ENCODE measurements at places on chromosomes 11 and 22.

- DNase-seq = no peak
These were observed 32.6 kb downstream of the SVIP start for GRCh38 chr11:22797047-22797446.

GRCh38 chr11:76781807-76782530, 1.2 kb upstream of the TSKU start:
- DNase-seq = no peak

DNA sequence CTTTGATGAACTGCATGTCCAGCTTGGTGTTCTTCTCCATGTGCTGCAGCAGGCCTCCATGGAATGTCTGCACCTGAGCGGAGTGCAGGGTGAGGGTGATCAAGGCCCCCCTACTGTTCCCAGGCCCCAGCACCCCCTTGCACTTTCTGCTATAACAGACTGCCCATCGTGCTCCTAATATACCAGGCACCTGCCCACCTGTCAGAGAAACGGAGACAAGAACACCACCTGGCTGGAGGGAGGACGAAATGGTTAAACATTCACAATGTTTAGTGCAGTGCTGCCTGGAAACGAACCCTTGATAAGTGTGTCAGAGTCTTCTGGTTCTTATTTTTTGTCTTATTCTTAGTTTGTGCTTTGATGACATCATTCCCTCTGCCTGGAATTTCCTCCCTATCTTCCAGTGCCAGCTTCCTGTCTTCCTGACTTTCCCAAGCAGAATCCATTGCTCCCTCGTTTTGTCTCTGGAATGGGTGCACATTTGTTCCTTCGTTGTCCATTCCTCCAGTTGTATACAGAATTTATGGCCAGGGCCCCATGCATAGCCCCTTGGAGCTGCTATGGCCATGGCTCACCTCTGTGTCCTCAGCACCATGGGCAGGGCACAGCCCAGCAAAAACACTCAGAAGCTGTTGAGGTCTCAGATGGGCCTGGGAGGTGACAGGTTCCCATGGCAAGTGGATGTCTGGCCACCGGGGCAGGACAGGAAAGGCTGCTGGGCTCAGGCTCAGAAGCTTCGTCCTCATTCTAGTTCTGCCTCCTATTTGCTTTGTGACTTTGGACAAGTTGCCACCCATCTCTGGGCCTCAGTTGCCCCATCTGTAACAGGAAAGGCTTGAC, 11.9 kb downstream of the BAIAP2L2 start:
- peak; percentile 55 for DNase-seq

GRCh38 chr11:8962841-8963240, 1.4 kb downstream of the TMEM9B start:
- no peak for DNase-seq

GRCh38 chr11:57310630-57311086, 14.1 kb downstream of the TNKS1BP1 start:
- DNase-seq = no peak

- DNase-seq = no peak
These were observed 91.3 kb downstream of the MYEOV start for GRCh38 chr11:69385144-69385820.

GRCh38 chr11:117819096-117820040, 5.2 kb downstream of the FXYD2 start:
- DNase-seq = peak; percentile 74

GRCh38 chr11:86440305-86440716, 65.6 kb downstream of the CCDC81 start:
- DNase-seq = peak; percentile 51

DNA sequence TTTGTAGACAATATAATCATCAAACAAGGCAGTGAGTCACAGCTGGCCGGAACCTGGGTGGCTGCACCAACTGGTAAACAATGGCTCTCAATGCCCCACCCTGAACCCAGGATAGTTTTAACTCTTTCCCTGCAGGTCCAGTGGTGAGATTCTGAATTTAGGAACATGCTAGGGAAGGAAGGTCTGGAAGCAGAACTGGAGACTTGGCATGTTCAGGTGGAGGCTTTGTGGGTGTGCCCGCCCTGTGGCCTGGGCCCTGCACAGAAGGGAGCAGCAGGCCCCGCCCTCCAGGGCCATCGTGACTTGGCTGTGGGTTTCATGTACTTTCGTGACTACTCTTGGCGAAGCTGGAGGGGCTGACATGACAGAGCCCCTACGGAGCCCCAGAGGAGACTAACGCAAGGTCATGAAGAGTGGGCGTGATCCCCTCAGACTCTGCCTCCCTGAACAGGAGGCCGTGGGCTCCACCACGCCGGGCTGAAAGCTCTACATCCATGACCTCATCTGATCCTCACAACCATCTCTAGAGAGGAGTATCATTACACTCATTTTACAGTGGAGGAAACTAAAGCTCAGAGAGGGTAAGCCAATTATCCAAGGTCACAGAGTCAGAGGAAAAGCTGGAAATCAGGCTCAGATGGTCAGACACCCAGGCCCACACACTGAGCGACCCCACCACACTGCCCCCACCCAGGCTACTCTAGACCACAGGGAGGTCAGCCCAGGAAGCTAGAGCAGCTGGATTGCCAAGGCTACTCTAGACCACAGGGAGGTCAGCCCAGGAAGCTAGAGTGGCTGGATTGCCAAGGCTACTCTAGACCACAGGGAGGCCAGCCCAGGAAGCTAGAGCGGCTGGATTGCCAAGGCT, 27.3 kb downstream of the MAFF start:
- DNase-seq = no peak

- no peak for DNase-seq
These were observed 683.5 kb upstream of the CCDC179 start for GRCh38 chr11:23543651-23544222.

GRCh38 chr11:2530131-2530854, 85.5 kb downstream of the KCNQ1 start:
- DNase-seq = no peak

DNA sequence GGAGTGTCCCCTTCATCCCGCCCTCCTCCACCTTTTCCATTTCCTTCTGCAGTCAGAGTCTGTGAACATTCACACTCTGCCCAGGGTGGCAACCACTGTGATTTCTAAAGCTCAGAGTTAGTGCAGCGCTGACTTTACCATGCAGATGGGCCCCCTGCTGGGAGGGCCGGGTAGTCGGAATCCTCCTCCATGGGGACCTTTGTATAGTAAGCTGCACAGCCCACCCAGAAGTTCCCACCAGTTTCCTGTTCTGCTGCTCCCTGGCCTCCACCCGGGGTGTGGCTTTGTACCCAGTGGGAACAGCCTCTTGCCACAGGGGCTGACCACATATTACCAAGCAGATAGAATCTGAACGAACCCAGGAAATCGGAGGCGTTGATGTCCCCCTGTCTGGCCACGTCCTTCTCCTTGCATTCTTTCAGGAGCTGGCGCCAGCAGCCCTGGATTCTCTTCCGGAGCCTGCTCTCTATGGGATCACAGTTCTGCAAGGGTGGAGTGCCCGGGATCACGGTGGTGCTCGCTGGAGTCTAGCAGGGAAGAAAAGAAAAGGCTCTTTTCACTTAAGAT, 125.3 kb downstream of the MPPED1 start:
- no peak for DNase-seq

DNA sequence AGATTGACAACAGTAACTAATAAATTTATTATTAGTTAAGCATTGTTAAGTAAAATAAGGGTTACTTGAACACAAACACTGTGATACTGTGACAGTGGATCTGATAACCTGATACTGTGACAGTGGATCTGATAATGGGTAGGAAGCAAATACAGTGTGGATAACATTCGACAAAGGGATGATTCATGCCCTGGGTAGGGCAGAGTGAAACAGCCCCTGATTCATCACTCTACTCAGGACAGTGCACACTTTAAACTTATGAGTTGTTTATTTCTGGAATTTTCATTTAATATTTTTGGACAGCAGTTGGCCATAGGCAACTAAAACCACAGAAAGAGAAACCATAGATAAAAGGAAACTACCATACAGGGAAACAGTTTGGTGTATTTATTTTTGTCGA, 60.8 kb upstream of the CTSC start:
- peak; percentile 51 for DNase-seq

- no peak for DNase-seq
These were observed 187.8 kb downstream of the CHST1 start for GRCh38 chr11:45477588-45477987.

DNA sequence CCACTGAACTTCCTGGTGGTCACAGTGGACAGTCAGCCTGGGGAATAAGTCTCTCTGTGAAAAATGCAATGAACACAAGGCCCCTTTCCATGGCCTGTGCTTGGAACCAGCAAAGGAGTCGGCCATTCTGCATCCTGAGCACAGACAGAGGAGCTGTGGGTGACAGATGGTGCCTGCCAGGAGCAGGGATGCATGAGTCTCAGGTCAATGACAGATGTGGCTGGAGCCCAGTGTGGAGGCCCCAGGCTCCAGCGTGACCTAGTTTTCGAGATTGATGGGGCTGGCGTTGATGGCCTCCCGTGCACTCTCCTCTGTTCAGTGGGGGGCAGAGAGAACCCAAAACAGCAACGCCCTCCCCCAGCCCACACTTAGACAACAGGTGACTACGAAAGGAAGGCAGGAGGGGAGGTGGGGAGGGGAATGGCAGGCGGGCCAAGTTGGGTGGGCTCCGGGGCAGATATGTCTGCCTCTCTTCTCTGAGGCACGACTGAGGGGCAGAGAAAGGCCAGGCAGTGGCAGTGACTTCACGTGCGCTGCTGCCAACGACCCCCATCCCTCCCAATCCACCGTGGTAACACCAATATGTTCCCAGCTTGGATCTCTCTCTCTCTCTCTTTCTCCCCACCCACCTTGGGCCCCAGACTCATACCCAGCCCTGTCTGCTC, 34.4 kb upstream of the CD5 start:
- no peak for DNase-seq

- DNase-seq = no peak
These were observed 59.0 kb downstream of the OSBP2 start for GRCh38 chr22:30753701-30754100.

DNA sequence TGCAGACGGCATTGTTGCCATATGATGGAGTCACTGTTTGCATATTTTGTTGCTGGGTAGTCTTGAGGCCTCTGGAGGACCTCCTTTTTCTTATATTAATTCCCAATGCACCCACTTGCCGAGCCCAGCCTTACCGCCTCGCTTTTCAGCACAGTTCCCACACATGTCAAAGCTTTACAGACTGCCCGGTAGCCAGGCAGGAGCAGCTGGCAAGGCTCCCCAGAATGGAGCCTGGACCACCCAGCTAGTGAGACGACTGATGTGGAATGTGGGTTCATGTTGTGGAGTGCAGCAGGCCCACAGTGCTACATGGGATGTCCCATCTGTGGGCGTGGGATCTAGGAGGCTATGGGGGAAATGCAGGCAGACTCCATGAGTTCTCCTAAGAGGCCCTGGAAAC, 99.4 kb upstream of the MTMR2 start:
- DNase-seq = no peak

- DNase-seq = no peak
These were observed 5.4 kb downstream of the FREY1 start for GRCh38 chr11:45901626-45902025.

GRCh38 chr11:1473011-1473628, 13.5 kb downstream of the MOB2 start:
- DNase-seq = no peak

- no peak for DNase-seq
These were observed 212.1 kb downstream of the NELL1 start for GRCh38 chr11:20881328-20882079.

DNA sequence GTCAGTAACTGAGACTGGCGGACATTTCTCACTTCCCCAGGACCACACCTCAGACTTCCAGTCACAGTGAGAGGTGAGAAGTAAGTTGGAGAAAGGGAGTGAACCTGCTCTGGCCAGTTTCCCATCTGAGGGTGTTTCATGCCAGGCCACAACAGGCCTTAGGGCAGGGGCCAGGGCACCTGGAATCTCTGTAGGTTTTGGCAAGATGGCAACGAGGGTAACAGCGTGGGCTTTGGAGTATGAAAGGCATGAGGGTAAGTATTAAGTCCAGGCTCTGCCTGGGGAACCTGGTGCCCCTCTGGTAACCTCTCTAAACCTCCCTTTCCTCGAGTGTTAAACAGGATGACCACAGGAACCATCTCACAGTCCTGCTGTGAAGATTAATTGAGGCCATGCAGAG, 28.5 kb upstream of the ABCC8 start:
- DNase-seq = no peak

DNA sequence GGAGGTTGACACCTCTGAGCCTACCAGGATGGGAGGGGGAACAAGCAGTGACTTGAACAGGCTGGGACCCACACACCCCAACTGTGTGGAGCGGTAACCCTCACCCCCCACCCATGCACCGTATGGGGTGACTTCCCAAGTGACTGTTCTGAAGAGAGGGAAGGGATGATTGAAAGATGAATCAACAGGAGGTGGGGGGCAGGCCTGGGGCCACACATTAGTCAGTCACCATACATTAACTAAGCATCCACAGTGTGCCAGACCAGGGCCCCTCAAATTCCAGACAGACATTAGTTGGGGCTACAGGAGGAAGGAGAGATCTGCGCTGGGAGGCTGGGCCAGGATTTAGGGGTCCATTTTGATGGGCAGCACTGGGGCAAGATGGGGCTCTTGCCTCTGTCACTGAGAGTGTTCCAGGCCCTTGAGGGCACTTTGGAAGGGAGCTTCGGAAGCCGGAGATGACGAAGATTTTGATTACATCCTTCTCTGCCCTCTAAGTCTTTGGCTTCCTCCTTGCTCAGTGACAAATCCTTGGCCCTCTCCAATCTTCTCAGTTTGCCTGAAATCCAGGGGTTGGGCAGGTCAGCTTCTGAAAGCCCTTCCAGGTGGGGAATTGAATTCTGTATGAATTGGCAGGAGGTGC, 966 bp downstream of the SMTN start:
- no peak for DNase-seq

- no peak for DNase-seq
These were observed 34.5 kb upstream of the BLID start for GRCh38 chr11:122150216-122151124.

DNA sequence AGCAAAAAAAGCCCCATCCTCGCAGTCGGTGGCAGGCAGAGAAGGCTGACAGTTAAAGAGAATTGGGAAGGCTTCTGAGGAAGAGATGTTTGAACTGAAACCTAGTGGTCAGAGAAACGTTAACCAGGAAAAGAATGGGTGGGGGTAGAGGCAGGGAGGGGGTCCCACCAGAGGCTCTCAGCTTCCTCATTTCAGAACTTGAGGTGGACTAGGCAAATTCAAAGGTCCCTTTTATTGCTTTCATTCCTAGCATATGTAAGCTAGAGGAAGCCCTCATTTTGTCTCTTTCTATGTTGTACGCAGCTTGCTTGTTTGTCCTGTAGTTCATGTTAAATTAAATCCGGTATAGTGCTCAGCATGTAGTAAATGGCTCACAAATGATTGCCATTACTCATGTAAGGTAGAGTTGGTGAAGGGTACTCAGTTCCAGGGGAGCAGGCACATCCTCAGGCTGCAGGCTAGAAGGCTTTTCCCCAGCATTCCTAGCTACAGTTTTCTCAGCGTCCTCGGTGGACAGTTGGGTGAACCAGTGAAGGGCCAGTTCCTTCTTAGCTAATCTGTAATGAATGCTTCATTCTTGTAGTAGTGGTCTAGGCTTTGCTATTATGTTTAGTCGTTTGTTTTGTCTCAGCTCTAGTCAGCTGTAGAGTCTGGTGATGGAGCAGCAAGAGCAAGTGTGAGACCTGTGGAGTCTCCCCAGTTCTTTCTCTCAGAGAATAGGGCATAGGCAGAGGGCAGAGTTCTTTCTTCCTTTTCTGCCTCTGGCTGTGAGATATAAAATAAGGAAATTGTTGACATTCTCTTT, 58.6 kb downstream of the UVRAG start:
- DNase-seq = no peak

Measured in NCI-H226 (cell line).